ENCODE measurements at places on chromosomes 4 and X. TPM values are rescaled to one million over a fixed set of nuclear protein-coding genes. Genes with fewer than 3 reads are reported as not detected.

EVC2 gene
- total RNA-seq = 2.3 TPM

MAPK10 gene
- total RNA-seq = under 0.01 TPM

CENPE gene
- 12.3 TPM for total RNA-seq

RHOXF2B gene
- total RNA-seq = not detected

ENPEP gene
- total RNA-seq = 0.49 TPM

CLDN2 gene
- not detected for total RNA-seq

MAGEA2B gene
- total RNA-seq = not detected

MFAP3L gene
- 0.16 TPM for total RNA-seq

GATA1 gene
- not detected for total RNA-seq

ERAS gene
- total RNA-seq = not detected

MAGEA4 gene
- not detected for total RNA-seq

SLC10A7 gene
- total RNA-seq = 15.7 TPM

ZNF157 gene
- total RNA-seq = not detected

MAGEA1 gene
- not detected for total RNA-seq

PPP2R2C gene
- 0.16 TPM for total RNA-seq

HTN3 gene
- total RNA-seq = not detected

CENPVL2 gene
- total RNA-seq = not detected

ODAPH gene
- not detected for total RNA-seq
